GM04503 (cell line): ENCODE measurements at places on chromosomes 3 and 15.
A peak's percentile ranks its signal among the peaks of the same experiment; 100 is the strongest.

DNA sequence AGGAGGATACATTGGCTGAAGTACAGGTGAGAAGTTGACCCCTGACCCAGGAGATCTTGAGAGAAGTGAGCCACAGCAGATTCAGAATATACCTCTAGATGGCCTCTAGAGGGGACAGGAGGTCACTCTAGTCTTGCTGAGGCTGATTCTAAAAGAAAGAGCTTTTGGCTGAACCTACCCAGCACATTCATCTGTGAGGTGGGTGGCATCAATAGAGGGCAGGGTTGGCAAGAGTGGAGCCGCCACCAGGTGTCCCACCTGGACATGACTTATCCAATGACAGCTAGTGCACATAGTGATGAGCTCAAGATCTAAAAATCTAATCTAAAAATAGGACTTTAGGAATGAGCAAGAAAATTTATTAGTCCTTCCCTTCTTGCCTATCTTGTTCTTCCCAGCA, 51.6 kb downstream of the CYP19A1 start:
- DNase-seq = no peak

- DNase-seq = no peak
Measured at GRCh38 chr3:159486580-159486979, 502.1 kb upstream of the IL12A start.

GRCh38 chr3:119019767-119020518, 14.7 kb downstream of the IGSF11 start:
- DNase-seq = no peak

DNA sequence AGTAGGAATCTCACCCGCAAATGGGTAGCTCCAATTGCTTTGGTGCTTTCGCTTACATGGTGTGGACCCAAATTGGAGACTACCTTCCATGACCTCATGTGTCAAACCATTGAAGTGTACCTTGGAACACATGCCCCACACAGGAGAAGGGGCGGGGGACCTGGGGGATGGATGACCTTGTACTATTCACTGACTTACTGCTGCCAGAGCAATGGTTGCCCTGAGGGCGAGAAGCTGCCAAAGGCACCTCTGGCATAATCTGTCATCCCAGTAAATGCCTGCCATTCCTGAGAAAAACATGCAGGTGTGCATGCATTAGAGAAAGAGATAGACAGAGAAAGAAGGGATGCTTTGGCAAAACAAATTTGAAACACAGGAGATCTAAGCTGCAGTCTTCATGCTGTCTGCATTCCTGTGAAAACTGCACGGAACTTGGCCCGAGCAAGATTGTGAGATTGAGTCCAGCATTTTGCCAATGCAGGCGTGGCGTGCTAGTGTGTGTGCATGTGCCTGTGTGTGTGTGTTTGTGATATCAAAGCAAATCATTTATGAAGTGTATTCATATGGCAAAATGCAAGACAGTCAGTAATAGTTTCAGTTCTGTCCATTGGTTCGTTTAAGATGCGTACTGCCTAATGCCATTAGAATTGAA, 219.5 kb upstream of the MDFIC2 start:
- no peak for DNase-seq

- no peak for DNase-seq
Measured at GRCh38 chr3:154718053-154718452, 288.1 kb upstream of the GPR149 start.

DNA sequence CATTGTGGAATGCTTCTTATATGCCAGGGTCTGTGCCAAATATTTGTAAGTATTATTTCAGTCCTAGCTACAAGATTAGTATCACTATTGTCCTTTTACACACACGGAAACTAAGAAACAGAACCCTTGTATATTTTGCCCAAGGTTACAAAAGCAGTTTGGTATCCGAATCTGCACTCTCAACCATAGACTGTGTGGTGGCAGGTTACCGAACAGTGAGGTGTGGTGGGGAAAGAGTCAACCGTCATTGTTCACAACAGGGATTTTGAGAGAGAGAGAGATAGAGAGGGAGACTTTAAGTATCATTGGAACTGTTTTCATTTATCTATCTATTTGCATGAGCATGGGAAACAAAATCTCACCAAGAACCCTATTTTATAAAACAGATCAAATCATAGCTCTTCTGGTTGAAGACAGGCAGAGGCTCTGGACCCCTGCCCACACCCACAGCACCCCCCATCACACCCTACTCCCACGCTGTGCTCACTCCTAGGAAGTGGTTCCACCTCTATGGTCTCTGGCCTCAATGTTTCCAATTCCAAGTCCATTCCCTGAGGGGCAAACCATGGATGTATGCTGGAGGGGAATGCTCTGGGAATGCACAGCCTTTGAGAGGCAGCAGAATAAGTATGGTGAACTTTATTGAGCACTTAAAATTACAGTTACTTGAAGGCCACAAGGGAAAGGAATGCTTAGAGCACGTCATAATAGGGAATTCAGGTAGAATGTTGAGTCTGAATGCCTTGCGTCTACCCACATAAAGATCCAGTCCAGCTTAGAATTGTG, 69.0 kb downstream of the ARHGAP31 start:
- DNase-seq = no peak

GRCh38 chr15:78195735-78196201, 38.6 kb downstream of the ACSBG1 start:
- no peak for DNase-seq

- DNase-seq = peak; percentile 47
Measured at GRCh38 chr3:176078906-176079305, 1118.4 kb downstream of the TBL1XR1 start.

DNA sequence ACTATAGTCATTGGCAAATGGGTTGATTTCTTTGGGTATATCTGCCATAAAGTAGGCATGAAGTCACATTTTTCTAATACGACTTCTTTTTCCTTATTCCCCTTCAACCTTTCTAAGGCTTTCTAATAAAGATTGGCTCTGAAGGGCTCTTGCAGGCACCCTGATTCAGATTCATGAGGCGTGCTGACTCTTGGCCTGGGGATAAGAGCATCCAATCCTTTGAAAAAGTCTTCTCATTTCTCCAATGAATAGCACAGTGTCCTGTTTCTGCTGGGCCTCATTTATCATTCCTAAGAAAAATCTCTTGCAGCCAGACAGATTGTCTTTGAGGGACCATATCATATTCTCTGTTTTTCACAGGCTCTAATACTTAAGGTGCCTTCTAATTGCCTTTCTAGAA, 32.3 kb upstream of the BNIP2 start:
- no peak for DNase-seq

GRCh38 chr3:108024146-108024850, 66.5 kb downstream of the CD47 start:
- no peak for DNase-seq

DNA sequence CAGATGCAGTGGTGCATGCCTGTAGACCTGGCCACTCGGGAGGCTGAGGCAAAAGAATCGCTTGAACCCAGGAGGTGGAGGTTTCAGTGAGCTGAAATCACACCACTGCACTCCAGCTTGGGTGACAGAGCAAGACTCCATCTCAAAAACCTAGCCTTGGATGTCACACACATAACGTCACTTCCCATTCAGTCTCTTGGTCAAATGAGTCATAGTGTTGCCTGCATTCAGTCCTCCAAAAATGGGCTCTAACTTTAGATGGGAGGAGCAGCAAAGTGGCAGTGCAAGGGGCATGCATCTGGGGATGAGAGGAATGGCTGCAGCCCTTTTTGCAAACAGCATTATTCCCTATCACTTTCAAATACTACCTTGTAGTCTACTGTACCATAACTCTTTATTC, 62.9 kb upstream of the AGBL1 start:
- no peak for DNase-seq

DNA sequence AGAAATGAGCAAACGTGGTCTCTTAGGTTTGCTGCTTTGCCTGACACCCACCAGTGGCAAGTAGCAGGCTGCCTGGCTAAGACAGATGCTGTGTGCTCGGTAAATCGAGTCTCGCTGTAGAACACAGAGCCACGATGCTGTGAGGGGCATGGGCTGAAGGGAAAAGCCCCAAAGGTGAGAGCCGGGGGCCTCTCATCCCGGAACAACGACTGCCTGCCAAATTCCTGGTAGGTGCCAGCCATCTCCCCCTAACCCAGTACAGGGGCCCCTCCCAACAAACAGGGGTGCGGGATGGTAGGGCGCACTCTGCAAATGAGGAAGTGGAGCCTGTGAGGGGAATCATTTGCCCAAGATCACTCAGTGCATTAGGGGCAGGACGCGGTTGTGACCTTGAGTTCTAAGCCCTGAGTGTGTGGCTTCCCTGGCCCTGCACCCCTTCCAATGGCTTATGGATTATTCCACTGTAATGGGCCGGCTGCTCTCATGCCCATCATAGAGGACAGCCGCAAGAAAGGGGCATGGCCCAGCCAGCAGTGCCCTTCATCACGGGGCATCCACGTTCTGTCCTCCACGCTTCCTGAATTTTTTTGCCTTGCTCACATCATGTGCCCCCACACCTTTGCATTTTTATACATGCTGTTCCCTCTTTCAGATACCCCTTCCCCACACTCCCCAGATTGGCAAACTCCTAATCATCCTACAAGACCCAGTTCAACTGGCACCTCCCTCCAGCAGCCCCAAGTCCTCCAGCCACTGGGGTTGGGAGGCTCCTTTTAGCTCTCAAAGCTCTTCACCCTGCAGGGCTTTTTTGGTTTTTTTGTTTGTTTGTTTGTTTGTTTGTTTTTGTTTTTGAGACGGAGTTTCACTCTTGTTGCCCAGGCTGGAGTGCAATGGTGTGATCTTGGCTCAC, 125.4 kb downstream of the NUP210 start:
- DNase-seq = no peak

DNA sequence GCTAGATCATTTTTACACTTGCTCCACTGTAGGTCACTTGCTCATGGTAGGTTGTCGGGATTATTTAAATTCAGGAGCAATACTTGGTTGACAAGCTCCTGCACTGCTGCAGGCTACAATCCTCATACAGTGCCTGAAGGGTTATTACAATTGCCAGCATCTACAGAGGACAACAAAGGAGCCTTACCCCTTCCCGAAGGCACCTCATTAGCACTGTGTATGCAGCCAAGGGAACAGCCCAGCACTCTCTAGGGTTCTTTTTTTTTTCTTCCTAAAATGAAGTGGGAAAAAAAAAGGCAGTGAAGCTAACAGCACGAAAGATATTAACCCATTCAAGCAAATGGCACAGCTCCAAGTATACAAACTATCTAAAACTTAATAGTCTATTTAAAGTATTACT, 142.7 kb downstream of the ULK4 start:
- DNase-seq = no peak

GRCh38 chr15:37789881-37790280, 144.6 kb upstream of the TMCO5A start:
- peak; percentile 30 for DNase-seq

DNA sequence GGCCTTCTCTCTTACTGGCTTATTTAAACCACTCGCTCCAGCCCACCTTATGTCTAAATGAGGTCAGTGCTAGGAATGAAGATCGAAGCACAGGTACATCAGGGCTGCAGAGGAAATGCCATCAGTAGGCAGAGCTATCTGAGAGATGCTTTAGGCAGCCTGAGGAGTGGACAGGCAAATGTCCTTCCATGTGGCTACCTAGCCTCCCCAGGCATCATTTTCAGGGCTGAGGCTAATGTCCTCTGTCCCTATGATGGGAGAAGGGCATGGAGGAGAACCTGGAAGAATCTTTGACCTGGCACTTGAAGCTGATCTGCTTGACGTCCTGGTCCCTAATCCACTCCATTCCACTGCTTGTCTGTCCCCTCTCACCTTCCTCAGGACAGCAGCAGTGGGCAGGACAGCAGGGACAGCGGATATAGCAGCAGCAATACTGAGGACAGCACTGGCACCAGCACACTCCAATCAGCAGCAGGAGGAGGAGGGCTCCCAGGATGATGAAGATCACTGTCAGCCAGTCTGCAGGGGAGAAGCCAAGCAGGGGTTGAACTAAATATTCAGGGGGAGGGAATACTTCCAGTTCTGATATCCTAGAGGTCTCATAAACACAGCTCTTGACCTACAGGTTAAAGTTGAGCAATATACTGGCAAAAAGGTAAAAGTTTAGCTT, 21.0 kb downstream of the ILDR1 start:
- DNase-seq = no peak

DNA sequence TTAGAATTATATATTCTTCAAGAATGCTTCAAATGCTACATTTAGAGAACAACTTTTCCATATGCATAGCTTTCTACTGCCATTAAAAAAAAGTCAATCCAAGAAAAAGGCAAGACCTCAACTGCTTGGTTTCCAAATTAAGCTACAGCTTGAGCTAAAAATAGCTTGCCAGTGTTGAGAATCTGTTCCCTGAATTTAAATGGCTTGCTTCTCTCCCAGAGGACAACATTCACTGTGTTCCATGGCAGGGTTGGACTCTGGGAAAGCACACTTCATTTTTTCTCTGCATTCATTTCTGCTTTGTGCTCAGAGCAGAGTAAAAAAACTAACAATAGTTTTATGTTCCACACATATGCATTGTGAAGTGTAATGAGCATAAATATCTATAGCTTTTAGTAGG, 50.3 kb upstream of the ACTL6A start:
- DNase-seq = no peak

DNA sequence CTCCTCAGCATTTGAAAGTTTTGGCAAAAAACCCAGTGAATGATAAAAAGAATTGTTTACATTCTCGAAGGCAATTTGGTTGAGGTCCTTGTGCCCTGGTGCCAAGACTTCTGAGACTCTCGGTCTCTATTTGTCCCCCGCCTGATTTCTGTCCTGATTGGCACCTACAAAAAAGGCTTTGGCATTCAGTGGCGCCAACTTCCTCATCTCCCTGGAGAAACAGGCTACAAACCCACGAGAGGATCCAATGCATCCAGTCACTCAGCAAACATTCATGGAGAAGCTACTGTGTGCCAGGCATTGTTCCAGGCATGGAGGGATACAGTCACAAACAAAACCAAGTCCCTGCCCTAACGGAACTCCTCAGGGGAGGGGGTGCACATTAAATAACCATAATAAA, 42.7 kb downstream of the HES1 start:
- no peak for DNase-seq

- no peak for DNase-seq
Measured at GRCh38 chr15:89370120-89370977, 35.7 kb upstream of the POLG start.

DNA sequence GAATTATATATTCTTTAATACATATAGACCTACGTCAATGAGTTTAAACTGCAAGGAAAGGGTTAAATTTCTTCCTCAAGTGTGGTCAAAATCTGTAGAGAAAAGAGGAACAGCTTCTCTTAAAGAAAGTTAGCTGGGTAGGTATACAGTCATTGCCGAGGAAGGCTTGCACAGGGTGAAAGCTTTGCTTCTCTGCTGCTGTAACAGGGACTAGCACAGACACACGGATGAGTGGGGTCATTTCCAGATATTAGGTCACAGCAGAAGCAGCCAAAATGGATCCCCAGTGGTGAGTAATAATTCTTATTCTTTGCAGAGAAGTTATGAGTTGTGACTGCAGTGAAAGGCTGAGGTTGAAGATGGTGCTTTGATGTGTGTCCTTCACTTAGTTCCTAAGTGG, at the start of gene CD86:
TSS of gene CD86 (plus strand) at position 148 of the 400 bp plus-strand sequence. CDS start at position 276, 128 bp downstream.
- DNase-seq = no peak
